ENCODE measurements at places on chromosomes 2 and 18. TPM values are rescaled to one million over a fixed set of nuclear protein-coding genes. Genes with fewer than 3 reads are reported as not detected.
A peak's percentile ranks its signal among the peaks of the same experiment; 100 is the strongest.

DNA sequence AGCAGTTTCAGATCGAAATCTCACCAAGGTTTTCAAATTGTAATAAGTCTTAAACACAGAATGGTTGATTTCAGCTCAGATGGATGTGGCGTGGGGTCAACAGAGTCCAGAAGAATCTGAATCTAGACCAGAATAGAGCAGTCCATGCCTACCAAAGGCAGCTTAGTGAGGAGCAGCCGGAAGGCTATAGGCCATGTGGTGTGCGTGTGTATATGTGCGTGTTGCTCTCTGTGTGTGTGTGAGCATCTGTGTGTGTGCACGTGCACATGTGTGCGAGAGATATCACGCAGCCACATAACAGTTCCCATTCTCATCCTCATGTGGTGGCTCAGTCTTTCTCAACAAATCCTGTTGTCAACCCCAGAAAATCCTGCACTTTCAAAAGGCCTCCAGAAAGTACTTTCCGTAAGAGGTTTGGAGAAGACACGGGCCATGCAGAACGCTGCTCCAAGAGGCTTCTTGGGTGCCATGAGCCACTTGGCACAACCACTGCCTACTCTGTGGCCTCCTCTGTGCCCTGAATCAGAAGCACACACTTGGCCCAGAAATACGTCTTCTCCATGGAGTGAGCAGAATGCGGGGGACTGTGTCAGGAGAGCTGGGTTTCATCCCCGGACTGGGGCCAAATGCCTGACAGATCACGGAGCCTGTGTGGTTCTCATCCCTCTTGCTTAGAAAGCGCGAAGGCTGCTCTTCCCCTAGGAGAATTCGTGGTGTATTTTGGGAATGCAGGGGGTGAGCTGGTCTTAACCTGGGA lies 67.3 kb downstream of the ACKR3 start:
- no peak for DNase-seq

GRCh38 chr2:232896720-232897597 lies 26.9 kb downstream of the SNORC start:
- DNase-seq: no peak

Gene FBXO36
- total RNA-seq: 0.48 TPM

- no peak for DNase-seq
Observed at GRCh38 chr2:10234409-10235094, 68.2 kb upstream of the HPCAL1 start.

- no peak for DNase-seq
Observed at GRCh38 chr2:236195726-236196125, 27.5 kb upstream of the GBX2 start.

DNA sequence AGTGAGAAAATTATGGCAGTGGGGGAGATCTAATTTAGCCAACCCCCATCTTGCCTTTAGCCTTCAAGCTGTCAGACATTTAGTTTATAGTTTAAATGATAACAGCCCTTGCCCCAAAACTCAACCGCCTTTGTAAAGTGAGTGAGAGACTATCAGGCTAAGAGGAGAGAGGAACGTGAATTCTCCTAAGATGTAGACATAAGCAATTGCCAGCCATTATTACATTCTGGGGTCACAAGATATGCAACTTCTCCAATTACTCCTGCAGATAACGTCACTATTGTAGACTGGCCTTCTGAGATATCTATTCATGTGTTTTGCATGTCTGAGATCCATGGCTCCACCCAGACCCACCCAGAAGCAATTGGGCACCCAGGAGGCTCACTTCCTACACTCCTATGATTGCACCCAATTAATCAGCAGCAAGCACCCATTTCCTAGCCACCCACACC lies 307.3 kb downstream of the NBAS start:
- no peak for DNase-seq

DNA sequence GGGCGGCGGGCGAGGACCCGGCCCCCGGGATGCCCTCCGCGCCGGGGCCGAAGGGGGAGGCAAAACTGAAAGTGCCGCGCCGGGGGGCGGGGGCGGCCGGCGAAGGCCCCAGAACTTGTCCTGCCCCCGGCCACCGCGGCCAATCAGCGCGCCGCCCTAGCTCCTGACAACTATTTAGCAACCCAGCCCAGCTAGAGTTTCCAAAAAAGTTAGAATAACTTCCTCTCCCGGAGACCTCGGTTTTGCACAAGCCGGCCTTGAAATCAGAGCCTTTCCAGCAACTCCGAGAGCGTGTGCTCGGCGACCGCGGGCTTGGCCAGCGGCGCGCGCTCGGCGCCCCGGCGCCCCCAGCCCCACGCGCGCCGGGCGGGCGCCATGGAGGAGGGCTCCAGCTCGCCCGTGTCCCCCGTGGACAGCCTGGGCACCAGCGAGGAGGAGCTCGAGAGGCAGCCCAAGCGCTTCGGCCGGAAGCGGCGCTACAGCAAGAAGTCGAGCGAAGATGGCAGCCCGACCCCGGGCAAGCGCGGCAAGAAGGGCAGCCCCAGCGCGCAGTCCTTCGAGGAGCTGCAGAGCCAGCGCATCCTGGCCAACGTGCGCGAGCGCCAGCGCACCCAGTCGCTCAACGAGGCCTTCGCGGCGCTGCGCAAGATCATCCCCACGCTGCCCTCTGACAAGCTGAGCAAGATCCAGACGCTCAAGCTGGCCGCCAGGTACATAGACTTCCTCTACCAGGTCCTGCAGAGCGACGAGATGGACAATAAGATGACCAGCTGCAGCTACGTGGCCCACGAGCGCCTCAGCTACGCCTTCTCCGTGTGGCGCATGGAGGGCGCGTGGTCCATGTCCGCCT lies at the start of gene TWIST2:
Gene TWIST2 (plus strand): TSS at position 245 of the 850 bp plus-strand sequence. CDS start 131 bp downstream, at position 376.
- DNase-seq: no peak

DNA sequence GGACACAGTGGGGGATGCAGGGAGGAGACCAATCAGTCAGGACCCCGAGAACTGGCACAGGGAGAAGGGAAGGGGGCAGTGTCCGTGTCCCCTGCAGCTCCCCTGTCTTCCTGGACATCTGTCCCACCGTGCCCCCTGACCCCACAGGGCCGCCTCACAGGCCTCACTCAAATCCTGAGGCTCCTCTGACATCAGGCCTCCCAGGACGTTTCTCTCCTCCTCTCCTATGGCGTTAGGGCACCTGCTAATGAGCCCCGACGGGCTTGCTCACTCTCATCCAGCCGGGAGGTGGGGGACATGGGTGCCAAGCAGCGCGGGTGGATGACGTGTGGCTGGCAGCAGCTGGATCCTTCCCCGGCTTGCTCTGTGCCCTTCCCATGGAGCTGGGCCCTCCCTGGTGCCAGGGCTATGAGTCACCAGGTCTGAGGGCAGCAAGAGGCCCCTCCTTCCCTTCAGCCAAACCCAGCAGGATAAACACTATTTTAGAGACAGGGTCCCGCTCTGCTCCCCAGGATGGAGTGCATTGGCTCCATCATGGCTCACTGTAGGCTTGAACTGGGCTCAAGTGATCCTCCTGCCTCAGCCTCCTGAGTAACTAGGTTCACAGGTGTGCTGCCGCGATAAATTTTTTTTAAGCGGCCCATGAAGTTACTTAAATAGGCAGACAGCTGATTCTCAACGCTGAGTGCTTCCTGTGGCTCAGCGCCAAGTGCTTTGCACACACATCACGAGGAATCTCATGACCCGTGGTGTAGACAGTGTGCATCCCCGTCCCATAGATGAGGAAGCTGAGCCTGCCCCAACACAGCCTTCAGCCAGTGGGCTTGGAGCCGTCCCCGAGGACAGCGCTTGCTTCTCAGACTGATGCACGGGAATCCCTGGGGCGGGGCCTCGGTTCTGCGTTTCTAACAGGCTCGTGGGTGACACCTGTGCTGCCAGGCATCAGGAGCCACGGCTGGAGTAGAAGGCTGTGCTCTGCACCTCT lies 64.5 kb upstream of the HDAC4 start:
- DNase-seq: peak; percentile 71

Gene AP1S3
- 16.3 TPM for total RNA-seq

DNA sequence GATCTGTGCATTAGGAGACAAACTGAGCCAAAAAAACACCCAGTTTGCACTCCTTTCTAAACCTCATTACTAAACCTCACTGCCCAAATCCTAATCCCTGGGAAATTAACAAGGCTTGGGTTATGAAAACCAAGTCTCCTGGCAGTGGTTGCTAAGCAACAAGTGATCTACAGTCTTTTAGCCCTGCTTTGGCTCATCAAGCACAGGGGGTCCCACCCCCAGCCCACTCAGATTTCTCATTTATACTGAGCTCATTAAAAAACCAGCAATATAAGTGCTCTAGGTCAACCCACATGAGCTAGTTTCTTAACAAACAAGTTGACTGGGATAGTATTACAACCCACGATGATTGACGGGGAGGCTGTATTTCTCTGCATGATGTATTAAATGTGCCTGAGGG lies 18.4 kb downstream of the DNER start:
- DNase-seq: no peak

DNA sequence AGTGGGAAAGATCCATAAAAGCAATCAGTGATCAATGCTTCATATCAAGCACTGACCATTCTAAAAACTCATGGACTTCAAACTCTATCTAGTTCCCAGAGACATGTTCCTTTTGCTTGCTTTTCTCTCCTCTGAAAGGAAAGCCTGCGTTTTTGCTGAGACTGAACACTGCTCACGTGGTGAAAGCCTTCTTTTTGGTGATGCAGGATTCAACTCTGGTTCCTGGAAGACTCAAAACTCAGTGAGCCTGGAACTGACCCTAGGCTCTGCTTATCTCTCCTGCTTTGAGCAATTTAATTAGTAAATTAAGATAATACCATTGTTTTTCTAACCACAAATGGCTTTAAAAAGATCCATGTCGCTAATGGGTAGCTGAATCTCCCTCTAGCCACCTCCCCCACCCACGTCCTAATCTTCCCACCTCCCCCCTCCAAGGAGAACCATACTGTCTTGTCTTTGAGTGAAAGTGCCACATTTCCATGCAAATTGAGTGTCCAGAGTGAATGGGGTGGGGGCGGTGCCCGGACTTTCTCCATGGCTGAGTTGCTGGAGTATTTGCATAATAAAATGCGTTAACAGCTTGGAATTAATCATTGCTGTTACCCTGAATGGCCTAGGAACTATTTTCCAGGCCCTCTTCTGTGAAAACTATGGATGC lies 130.5 kb downstream of the BCL11A start:
- no peak for DNase-seq

DNA sequence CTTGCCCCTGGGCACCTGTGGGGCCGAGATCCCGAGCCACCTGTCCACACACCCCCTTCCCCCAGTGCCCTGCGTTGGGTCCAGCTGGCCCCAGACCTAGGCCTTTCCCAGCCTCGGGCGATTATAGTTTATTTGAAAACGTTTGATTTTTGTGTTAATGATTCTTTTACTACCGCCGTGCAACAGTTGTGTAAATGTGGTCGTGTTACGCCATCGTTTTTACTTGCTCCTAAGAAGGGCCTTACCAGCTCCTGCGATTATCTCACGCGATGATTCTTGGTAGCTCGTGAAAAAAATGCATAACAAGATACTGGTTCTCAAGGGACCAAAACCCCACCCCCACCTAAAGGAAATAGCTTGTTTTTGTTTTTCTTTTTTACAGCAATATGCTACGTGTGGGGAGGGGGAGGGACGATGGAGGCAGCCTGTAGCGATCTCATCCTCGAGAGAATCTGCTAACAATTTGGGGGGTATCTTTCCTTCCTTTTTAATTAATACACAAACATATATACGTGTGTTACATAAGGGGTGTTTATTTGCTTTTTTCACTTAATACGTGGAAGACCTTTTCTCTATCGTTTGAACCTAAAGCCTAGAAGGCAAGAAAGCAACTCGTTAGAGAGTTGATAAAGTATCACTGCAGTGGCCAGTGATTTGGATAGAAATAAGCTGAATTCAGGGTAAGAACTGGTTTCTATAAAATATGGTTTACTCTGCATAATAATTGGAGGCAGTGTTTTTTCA lies 1.0 kb downstream of the ZDBF2 start:
- DNase-seq: no peak

GRCh38 chr2:14350856-14351255 lies 281.7 kb upstream of the LRATD1 start:
- DNase-seq: no peak

- DNase-seq: peak; percentile 79
Observed at GRCh38 chr2:224145751-224146355, 106.8 kb upstream of the SERPINE2 start.

- DNase-seq: no peak
Observed at GRCh38 chr2:118805064-118805690, 42.3 kb downstream of the EN1 start.

Gene IL1RL2
- 2.4 TPM for total RNA-seq

Gene GAREM2
- 0.33 TPM for total RNA-seq

Gene SP5
- 12.8 TPM for total RNA-seq

- no peak for DNase-seq
Observed at GRCh38 chr2:26460613-26461031, 17.3 kb downstream of the OTOF start.

Gene IL1A
- not detected for total RNA-seq

- no peak for DNase-seq
Observed at GRCh38 chr2:150466741-150467620, 20.5 kb downstream of the RND3 start.

Gene G6PC2
- not detected for total RNA-seq

- no peak for DNase-seq
Observed at GRCh38 chr2:230934231-230935129, 9.4 kb upstream of the GPR55 start.

Gene PIGN
- total RNA-seq: 11.0 TPM

Gene GULP1
- 9.2 TPM for total RNA-seq

- DNase-seq: peak; percentile 16
Observed at GRCh38 chr2:224816816-224817215, 100.7 kb upstream of the CCDC195 start.

DNA sequence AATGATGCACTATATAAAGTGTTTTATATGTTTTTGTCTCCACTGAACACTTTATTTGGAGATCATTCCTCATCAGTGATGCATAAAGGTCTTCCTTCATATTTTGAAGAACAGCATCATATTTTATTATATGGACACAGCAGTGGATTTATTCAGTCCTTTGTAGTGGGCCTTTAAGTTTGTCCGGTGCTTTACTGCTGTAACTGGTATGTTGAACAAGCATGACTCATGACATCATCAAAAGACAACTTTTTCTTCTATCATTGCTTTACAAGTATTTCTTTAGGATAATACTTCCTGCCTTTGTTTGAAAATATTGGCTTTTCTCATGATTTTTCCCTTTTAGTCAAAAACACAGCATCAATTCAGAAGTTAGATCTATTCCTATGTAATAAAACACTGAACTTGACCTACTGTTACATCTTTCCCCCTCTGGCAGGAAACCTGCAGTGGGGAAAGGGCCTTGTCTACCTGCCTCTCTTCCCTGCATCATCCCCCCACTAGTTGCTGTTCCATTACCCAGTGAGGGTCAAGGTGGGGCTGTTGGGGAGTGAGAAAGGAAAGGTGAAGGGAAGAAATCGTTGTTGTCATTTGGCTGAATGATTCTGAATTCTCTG lies 241.2 kb downstream of the CYP26B1 start:
- no peak for DNase-seq

Gene CRYGC
- total RNA-seq: not detected

GRCh38 chr2:236167297-236168109 lies 683 bp downstream of the GBX2 start:
- DNase-seq: no peak

GRCh38 chr2:212227755-212228154 lies 310.8 kb downstream of the ERBB4 start:
- DNase-seq: peak; percentile 44

Gene CGREF1
- 42.0 TPM for total RNA-seq

GRCh38 chr2:61811821-61812220 lies 42.0 kb downstream of the FAM161A start:
- no peak for DNase-seq

GRCh38 chr2:2000724-2001061 lies 256.4 kb upstream of the PXDN start:
- DNase-seq: no peak
